ENCODE measurements at places on chromosomes 16 and 17. TPM values are rescaled to one million over a fixed set of nuclear protein-coding genes. Genes with fewer than 3 reads are reported as not detected.

- H3K27me3 ChIP-seq = peaks cover 11% of the 10 kb centered on the region
- no peak overlapping the region for H3K27ac ChIP-seq
- no peaks in the 10 kb centered on the region for H3K36me3 ChIP-seq
- H3K4me1 ChIP-seq = no peaks in the 10 kb centered on the region
Observed at GRCh38 chr16:52976539-52977167, 76.0 kb downstream of the CHD9NB start.

DNA sequence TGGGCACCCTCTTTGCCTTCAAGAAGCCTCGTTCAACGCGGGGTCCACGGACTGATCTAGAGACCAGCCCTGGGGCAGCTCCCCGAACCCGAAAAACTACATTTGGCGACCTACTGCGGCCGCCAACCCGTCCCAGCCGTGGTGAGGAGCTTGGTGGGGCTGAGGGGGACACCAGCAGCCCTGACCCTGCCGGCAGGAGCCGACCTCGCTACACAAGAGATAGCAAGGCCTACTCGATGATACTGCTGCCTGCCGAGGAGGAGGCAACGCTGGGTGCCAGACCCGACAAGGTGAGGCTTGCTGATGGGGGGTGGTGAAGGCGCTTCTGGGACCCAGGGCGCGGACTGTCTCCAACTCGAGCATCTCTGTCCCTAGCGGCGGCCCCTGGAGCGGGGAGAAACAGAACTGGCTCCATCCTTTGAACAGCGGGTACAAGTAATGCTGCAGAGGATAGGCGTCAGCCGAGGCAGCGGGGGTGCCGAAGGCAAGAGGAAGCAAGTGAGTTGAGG is 5.6 kb downstream of the ACD start:
- H3K4me1 ChIP-seq = peaks cover 18% of the 10 kb centered on the region
- no peak overlapping the region for H3K4me3 ChIP-seq
- H3K27ac ChIP-seq = no peak overlapping the region
- H3K36me3 ChIP-seq = peaks cover 51% of the 10 kb centered on the region

GRCh38 chr16:83019963-83020362 is 393.2 kb downstream of the CDH13 start:
- no peaks in the 10 kb centered on the region for H3K36me3 ChIP-seq
- H3K27ac ChIP-seq = no peak overlapping the region
- no peak for DNase-seq
- H3K27me3 ChIP-seq = peaks cover 2% of the 10 kb centered on the region
- no peaks in the 10 kb centered on the region for H3K4me1 ChIP-seq

DNA sequence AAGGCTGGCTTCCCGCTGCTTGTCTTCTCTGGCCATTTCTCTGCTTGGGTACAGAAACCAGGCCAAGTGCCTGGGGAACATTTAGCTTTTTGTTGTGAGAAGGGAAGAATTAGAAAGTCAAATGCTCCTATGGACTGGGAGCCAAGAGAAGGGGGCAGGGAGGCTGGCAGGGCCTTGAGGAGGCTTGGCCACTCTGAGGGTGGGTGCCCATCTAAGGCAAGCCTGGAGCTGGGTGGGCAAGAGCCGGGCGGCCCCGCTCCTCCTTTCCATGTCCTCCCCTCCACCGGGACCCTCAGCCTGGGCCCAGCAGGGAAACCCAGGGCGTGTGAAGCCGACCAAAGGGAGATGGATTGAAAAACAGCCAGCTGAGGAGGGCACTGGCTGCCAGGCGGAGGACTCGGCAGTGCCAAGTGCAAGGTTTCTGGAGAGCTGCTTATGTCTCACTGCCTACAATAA is 69.4 kb downstream of the NTN1 start:
- H3K4me1 ChIP-seq = no peaks in the 10 kb centered on the region
- no peak overlapping the region for H3K27ac ChIP-seq
- H3K36me3 ChIP-seq = no peaks in the 10 kb centered on the region
- no peak overlapping the region for H3K4me3 ChIP-seq
- no peaks in the 10 kb centered on the region for H3K27me3 ChIP-seq
- no peak for DNase-seq

DNA sequence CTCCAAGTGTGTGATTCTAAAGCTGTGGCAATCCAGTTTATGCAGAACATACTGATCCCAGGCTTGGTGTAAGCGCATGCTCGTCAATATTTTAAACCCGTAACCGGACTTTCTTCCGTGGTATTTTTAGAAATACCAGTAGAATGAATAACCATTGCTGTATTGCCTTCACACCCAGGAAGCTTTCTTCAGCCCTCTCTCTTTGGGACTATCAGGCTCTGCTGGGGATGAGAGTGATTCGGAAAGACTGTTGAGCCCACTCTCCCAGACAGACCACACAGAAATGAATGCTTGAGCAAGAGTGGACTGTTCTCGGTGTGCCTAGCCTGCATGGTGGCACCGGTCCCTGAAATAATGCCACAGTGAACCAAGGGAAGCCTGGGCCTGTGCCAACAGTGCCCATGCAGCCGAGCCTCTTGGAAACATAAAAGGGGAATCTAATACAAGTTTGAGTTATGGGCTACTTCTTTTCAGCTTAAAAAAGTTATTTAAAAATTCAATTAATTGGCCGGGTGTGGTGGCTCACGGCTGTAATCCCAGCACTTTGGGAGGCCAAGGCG is 89.9 kb upstream of the ELAC2 start:
- no peak overlapping the region for H3K4me3 ChIP-seq
- no peaks in the 10 kb centered on the region for H3K27me3 ChIP-seq
- H3K36me3 ChIP-seq = no peaks in the 10 kb centered on the region
- no peaks in the 10 kb centered on the region for H3K4me1 ChIP-seq
- no peak for DNase-seq
- H3K27ac ChIP-seq = no peak overlapping the region

- DNase-seq = no peak
- no peak overlapping the region for H3K4me3 ChIP-seq
- H3K27me3 ChIP-seq = peaks cover 13% of the 10 kb centered on the region
- no peak overlapping the region for H3K27ac ChIP-seq
Observed at GRCh38 chr17:16534236-16534635, 34.8 kb downstream of the ZNF287 start.

DNA sequence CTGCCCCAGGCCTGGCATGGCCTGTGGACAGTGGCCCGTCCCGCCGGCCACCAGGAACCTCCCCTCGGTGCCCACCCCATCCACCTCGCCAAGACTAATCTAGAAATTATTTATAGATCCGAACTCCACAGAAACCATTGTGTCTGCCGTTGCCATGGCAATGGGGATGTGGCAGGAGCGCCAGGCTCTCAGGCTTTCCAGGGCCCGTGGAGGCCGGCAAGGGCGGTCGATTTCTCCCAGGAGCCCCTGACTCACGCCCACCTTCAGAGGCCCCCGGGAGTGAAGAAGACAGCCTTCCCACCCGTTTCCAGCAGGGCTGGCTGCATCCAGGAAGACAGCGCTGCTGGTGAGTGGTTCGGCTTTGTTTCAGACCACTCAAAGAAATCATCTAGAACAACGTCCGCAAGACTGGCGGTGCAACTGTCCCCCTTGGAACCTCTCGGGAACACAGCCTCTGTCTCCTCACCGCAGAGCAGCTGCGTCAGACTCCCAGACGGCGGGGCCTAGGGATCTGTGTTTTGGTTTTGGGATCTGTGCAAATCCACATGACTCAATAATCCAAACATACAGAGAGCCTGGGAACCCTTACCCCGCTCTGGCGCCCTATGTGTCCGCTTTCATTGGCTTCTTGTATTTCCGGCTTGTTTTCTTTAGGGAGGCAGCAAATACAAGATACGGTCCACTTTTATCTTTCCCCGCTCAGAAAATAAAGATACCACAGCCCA is 48.5 kb upstream of the ZCCHC14 start:
- no peak overlapping the region for H3K27ac ChIP-seq
- peaks cover 16% of the 10 kb centered on the region for H3K27me3 ChIP-seq
- H3K4me3 ChIP-seq = no peak overlapping the region
- peaks cover 8% of the 10 kb centered on the region for H3K4me1 ChIP-seq

- H3K27ac ChIP-seq = no peak overlapping the region
- H3K4me3 ChIP-seq = no peak overlapping the region
- no peaks in the 10 kb centered on the region for H3K27me3 ChIP-seq
- no peak for DNase-seq
Observed at GRCh38 chr17:82599674-82600661, 48.3 kb downstream of the WDR45B start.

DNA sequence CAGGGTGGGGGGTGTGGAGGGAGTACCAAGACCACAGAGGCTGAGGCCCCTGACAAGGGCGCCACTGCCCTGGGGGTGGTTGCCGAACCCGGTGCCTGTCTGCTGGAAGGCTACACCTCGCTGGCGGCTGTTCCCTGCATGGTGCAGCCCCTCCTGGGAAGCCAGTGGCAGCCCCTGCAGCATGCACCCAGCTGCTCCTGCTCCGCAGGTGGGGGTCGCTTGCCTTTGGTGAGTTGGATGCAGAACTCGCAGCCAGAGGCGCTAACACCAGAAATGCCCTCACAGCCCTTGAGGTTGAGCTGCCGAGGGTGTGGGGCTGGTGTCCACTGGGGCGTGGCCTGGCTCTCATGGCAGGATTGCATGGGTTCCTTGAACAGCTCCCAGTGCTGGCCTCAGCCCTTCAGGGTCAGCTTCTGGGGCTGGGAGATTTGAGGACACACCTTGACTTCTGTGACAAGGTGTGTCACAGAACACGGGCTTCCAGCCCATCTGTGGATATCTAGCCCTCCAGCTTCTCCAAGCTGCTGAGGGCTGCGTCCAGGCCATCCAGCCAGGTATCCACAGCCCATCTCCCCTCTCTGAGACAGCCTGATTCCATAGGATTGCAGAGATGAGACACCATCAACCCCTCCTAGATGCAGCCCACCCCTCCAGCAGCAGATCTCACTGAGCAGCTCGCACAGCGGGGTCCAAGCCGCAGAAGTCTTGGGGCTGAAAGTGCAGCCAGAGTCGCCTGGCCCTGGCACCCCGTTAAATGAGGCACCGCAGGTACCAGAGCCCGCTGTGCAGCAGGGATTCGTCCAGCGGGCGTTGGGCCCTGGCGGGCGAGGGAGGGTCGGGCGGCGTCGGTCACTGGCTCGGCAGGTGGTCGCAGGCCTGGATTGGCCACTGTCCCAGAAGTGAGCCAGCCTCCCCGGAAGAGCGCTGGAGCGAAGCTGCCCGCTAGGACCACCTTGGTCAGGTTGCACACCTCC is 586.3 kb downstream of the KCNJ18 start:
- H3K4me3 ChIP-seq = no peak overlapping the region
- no peaks in the 10 kb centered on the region for H3K36me3 ChIP-seq
- H3K27ac ChIP-seq = no peak overlapping the region
- DNase-seq = no peak
- no peaks in the 10 kb centered on the region for H3K27me3 ChIP-seq
- no peaks in the 10 kb centered on the region for H3K4me1 ChIP-seq

- no peak for DNase-seq
- no peak overlapping the region for H3K4me3 ChIP-seq
- no peak overlapping the region for H3K27ac ChIP-seq
- no peaks in the 10 kb centered on the region for H3K36me3 ChIP-seq
- H3K27me3 ChIP-seq = no peaks in the 10 kb centered on the region
Observed at GRCh38 chr17:38693700-38694329, 11.3 kb upstream of the MLLT6 start.

GRCh38 chr16:54336631-54337204 is 50.1 kb upstream of the IRX3 start:
- no peak overlapping the region for H3K4me3 ChIP-seq
- no peaks in the 10 kb centered on the region for H3K4me1 ChIP-seq
- H3K27ac ChIP-seq = no peak overlapping the region
- no peak for DNase-seq
- peaks cover 6% of the 10 kb centered on the region for H3K27me3 ChIP-seq

DNA sequence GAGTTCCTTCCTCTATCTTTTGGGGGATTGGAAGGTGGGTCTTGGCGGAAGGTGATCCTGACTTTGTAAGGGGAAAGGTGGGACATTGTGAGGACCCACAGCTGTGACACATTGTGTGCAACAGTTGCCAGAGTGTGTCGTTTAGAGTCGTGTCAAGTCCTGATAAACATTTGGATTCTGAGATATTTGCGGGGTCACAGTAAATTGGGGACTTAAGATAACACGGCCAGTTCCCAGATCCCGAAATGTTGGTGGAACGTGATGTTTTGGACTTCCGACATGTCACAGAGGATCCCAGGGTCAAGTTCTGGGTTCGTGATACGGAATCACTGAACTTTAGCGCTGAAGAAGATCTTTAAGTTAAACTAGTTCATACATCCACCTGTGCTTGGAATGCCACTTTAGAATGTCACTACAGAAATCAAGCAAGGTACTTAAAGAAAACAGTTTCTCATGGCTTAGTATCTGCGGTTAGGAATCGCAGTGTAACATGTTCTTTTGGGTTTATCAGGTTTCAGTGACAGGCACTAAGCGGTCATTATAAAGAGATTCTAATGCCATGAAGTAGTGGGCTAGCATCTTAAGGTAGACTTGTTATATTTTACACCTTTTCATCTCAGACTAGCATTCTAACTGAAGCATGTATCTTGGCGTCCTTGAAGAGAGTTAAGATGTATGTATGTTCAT is 815 bp downstream of the ATAD5 start:
- H3K27ac ChIP-seq = peak overlapping the region; percentile 96
- no peaks in the 10 kb centered on the region for H3K27me3 ChIP-seq
- peak overlapping the region; percentile 94 for H3K4me3 ChIP-seq
- H3K36me3 ChIP-seq = peaks cover 29% of the 10 kb centered on the region

NCBP3 gene
- total RNA-seq = 39.1 TPM

C17orf78 gene
- total RNA-seq = not detected

HIGD1B gene
- not detected for total RNA-seq

PLCG2 gene
- total RNA-seq = 11.1 TPM

FAM171A2 gene
- 0.37 TPM for total RNA-seq

All from activated CD8-positive, alpha-beta T cell treated with anti-CD3 and anti-CD28 coated beads, Interleukin-2, amount 10 ng/mL, durations not matched to agents 7 days and 5 days (primary cell).